ENCODE measurements at places on chromosomes 7 and 10. TPM values are rescaled to one million over a fixed set of nuclear protein-coding genes. Genes with fewer than 3 reads are reported as not detected.
A peak's percentile ranks its signal among the peaks of the same experiment; 100 is the strongest.

The LRRC18 gene
- not detected for total RNA-seq

The MACROH2A2 gene
- 8.4 TPM for total RNA-seq

The TMEM270 gene
- total RNA-seq: not detected

GRCh38 chr10:93300288-93300917, 181.7 kb downstream of the MYOF start:
- H3K36me3 ChIP-seq: peaks cover 1% of the 10 kb centered on the region
- H3K4me1 ChIP-seq: no peaks in the 10 kb centered on the region
- H3K27me3 ChIP-seq: no peaks in the 10 kb centered on the region
- no peak for DNase-seq
- H3K27ac ChIP-seq: no peak overlapping the region

- no peaks in the 10 kb centered on the region for H3K27me3 ChIP-seq
- DNase-seq: no peak
- H3K4me1 ChIP-seq: no peaks in the 10 kb centered on the region
- no peak overlapping the region for H3K27ac ChIP-seq
- H3K36me3 ChIP-seq: peaks cover 2% of the 10 kb centered on the region
Measured at GRCh38 chr7:68267486-68267885, 1270.9 kb downstream of the TYW1 start.

DNA sequence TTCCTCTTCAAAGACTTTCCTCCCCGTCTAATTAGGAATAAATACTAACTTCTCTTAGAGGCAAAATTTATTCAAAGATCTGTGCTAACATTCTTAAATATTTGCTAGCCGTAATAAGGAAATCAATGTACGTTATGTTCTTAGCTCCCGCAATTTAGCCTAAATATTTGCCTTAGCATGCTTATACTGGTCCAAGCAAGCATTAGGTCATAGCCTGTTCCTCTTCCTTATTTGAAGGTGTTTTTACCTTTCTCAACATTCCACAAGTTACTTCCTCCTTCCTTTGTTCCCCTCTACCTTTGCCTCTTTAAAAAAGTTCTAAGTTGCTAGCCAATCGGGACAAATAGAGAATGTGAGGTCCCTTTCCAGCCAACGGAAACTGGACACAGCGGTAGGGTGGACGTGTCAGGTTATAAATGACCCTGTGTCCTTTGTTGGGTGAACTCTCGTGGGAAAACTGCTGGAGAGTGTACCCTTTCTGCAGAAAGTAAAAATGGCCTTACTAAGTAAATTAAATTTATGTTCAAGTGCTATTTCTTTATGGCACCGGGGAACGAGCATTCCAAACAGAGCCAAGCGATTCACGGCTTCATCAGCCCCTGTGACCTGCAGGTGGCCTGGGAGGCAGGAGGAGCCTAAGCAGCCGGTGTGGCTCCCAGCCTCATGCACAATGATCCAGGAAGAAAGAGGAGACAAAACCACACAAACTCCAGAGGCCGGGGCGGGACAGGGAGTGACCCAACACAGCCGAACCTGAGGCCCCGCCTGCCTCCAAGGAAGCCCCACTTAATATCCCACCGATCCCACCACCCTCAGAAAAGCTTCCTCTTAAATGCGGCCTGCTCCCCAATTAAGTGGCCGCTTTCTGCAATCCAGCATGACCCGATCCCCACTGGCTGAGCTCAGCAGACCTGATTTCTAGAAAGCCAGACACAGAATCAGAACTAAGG, 67.0 kb downstream of the ZRANB1 start:
- DNase-seq: no peak
- H3K36me3 ChIP-seq: no peaks in the 10 kb centered on the region
- H3K4me1 ChIP-seq: no peaks in the 10 kb centered on the region
- peaks cover 3% of the 10 kb centered on the region for H3K27me3 ChIP-seq
- no peak overlapping the region for H3K27ac ChIP-seq

DNA sequence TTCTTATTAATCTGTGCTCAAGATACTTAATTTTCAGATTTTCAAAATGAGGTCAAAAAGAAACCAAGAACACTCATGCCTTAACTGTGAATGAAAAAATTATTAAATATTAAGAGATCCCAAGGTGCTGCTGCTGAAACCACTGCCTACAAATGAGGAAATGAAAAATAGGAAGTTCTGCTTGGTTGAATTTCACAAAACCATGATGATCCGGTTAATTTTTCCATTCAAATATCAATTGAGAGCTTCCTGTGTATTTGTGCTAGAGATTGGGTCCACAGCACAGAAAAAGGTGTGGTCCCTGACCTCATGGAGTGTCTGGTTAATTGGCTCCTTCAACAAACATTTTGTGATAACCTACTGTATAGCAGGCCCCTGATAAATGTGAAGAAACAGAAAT, 132.7 kb upstream of the YAE1 start:
- no peaks in the 10 kb centered on the region for H3K4me1 ChIP-seq
- H3K27ac ChIP-seq: no peak overlapping the region
- no peak overlapping the region for H3K4me3 ChIP-seq
- DNase-seq: no peak

GRCh38 chr7:34080513-34080912, 175.2 kb downstream of the BMPER start:
- H3K4me3 ChIP-seq: no peak overlapping the region
- H3K36me3 ChIP-seq: no peaks in the 10 kb centered on the region
- H3K4me1 ChIP-seq: no peaks in the 10 kb centered on the region

GRCh38 chr10:95567903-95568630, 6.9 kb upstream of the SORBS1 start:
- no peaks in the 10 kb centered on the region for H3K4me1 ChIP-seq
- H3K27me3 ChIP-seq: no peaks in the 10 kb centered on the region
- no peak for DNase-seq
- no peak overlapping the region for H3K27ac ChIP-seq
- no peaks in the 10 kb centered on the region for H3K36me3 ChIP-seq

DNA sequence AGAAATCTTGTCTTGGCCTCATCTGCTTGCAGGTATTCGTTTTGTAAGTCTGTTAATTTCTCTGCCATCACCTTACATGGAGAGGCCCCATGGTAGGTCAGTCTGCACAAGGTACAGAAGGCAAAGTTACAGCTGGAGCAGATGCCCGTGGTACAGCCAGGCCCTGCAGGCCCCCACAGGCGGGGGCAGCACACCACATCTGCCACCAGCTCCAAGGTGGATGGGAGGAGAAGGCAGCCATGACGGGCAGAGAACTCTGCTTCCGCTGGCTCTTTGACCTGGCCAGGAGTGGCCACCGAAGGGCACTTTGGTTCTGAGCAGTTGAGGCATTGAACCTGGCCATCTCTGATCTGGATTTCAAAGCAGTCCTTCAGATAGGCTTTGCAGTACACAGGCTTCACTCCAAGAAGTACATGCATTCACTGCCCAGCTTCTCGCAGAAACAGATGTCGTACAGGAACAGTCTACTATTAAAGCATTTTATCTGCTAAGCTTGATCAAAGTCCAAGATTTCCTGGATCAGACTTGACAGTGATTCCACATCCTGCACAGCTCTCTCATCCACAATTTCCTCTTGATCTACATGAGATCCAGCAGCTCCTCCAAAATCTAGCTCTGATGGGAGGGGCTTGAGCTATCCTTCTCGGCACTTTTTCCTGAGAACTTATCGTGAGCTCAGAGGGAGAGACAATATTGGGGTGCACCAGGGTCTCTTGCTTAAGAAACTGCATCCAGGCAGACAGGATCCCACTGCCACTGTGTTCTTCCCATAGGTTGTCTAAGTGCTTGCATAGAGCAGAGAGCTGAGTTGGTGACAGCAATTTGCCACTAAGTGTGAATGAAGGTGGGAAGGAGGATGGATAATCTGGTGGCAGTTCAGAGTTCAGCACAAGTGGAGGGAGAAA, 120.7 kb downstream of the TRRAP start:
- H3K4me1 ChIP-seq: peaks cover 11% of the 10 kb centered on the region
- H3K27ac ChIP-seq: no peak overlapping the region
- DNase-seq: no peak
- no peak overlapping the region for H3K4me3 ChIP-seq
- peaks cover 11% of the 10 kb centered on the region for H3K36me3 ChIP-seq

- peak overlapping the region; percentile 88 for H3K4me3 ChIP-seq
- H3K36me3 ChIP-seq: peaks cover 4% of the 10 kb centered on the region
- H3K27ac ChIP-seq: peak overlapping the region; percentile 94
- peak; percentile 91 for DNase-seq
- peaks cover 67% of the 10 kb centered on the region for H3K4me1 ChIP-seq
Measured at GRCh38 chr7:44847509-44847919, 373 bp downstream of the H2AZ2 start.

DNA sequence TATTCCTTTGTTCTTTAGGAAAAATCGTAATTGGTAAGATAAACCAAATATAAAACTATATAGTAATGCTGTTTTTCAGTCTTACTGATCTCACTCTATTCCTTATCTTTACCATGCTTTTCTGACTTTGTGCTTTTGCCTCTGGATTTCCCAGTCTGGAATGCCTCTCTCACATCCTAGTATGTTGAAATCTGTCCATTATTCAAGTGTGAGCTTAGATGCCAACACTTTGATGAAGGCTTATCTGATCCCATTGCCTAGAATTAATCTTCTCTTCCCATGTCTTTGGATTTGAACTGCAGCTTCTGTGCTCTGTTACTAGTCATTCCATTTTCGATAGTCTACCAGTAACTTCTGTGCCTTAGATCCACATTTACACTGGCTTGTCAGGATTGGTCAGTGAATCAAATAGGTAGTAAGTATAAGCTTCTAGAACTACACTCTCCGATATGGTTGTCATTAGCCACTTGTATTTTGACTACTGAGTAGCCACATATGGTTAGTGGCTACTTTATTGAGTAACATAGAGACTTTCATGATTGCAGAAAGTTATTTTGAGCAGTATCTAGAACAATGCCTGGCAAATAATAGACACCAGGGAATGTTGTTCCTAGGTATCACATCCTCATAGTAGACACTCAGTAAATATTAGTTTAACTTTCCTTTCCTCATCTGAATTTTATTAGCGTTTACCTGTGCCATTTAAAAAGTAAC, 92.9 kb downstream of the BMPR1A start:
- no peaks in the 10 kb centered on the region for H3K27me3 ChIP-seq
- no peak for DNase-seq
- no peaks in the 10 kb centered on the region for H3K4me1 ChIP-seq
- no peak overlapping the region for H3K4me3 ChIP-seq

GRCh38 chr10:19024611-19025010, 24.0 kb upstream of the MALRD1 start:
- no peaks in the 10 kb centered on the region for H3K27me3 ChIP-seq
- no peak overlapping the region for H3K4me3 ChIP-seq
- no peak overlapping the region for H3K27ac ChIP-seq
- no peaks in the 10 kb centered on the region for H3K36me3 ChIP-seq

DNA sequence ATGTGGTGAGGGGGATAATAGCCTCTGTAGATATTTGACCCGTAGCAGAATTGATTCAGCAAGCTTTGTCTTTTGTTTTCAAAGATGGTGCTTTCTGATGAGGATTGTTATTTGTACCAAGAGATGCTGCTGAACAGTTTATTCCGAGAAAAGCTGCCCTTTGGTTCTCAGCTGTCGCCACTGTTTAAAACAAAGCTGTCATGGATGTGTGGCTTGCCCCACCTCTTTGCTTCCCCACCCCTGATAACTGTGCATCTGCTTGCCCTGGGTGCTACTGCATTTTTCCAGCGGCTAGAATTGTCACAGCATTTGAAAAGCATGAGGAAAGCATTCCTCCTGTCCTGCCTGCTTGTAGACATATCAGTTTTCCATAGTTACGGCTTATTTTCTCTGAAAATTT, 226.9 kb upstream of the CSTF2T start:
- H3K36me3 ChIP-seq: no peaks in the 10 kb centered on the region
- peaks cover 6% of the 10 kb centered on the region for H3K27me3 ChIP-seq
- H3K4me3 ChIP-seq: no peak overlapping the region
- H3K4me1 ChIP-seq: no peaks in the 10 kb centered on the region
- H3K27ac ChIP-seq: no peak overlapping the region

DNA sequence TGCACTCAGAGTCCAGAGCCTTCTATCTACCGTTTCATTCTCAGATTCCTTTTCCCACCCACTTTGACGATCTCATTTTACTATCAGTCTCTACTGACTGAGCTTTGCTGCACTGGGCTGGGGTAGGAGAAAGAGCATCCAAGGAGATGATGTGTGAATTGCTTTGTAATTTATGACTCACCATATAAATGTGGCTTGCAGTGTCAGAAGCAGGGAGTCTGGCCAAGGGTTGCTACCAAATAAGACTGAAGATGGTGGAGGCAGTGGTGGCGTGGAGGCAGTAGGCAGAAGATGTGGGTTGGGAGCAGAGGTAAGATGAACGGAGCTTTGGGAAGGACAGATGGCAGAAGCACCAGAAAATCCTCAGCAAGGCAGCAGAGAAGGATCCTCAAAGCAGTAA, 73.3 kb upstream of the AGK start:
- H3K36me3 ChIP-seq: no peaks in the 10 kb centered on the region
- H3K4me1 ChIP-seq: peaks cover under 1% of the 10 kb centered on the region
- H3K27ac ChIP-seq: no peak overlapping the region
- H3K4me3 ChIP-seq: no peak overlapping the region
- no peak for DNase-seq

GRCh38 chr7:132122901-132123300, 453.4 kb downstream of the PLXNA4 start:
- no peak overlapping the region for H3K4me3 ChIP-seq
- peaks cover 12% of the 10 kb centered on the region for H3K27me3 ChIP-seq
- no peaks in the 10 kb centered on the region for H3K4me1 ChIP-seq
- no peaks in the 10 kb centered on the region for H3K36me3 ChIP-seq
- H3K27ac ChIP-seq: no peak overlapping the region

DNA sequence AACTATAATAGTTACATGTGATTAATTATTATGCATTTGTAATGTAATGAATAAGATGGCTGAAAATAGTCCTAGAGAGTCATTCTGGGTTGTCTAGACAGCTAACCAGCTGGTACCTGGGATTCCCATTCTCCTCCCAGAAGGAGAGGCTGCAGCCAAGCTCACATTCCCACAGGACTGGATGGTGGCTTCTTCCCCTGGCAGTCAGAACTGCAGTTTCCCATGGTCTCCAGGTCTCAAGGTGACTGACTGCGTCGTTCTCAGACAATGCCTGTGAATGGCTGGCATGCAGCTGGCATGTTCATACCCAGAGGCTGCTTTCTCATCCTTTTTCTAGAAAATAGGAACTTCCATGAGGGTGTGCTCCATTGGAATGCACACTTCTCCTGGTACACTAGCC, 21.3 kb downstream of the TAS2R16 start:
- no peaks in the 10 kb centered on the region for H3K4me1 ChIP-seq
- no peaks in the 10 kb centered on the region for H3K27me3 ChIP-seq
- no peak overlapping the region for H3K4me3 ChIP-seq
- H3K27ac ChIP-seq: no peak overlapping the region

- H3K27ac ChIP-seq: no peak overlapping the region
- no peak for DNase-seq
- H3K4me1 ChIP-seq: no peaks in the 10 kb centered on the region
Measured at GRCh38 chr10:117382861-117383260, 7.6 kb upstream of the PDZD8 start.
